ENCODE measurements at places on chromosomes 5 and 9.

GRCh38 chr5:103409013-103409670, 150.6 kb downstream of the MACIR start:
- DNase-seq, result no peak

- DNase-seq, result no peak
These were observed 51.1 kb downstream of the ELL2 start for GRCh38 chr5:95910521-95910920.

- DNase-seq, result no peak
These were observed 56.9 kb downstream of the RUSC2 start for GRCh38 chr9:35546853-35547252.

GRCh38 chr9:20649381-20649780, 27.1 kb upstream of the MLLT3 start:
- DNase-seq, result no peak

DNA sequence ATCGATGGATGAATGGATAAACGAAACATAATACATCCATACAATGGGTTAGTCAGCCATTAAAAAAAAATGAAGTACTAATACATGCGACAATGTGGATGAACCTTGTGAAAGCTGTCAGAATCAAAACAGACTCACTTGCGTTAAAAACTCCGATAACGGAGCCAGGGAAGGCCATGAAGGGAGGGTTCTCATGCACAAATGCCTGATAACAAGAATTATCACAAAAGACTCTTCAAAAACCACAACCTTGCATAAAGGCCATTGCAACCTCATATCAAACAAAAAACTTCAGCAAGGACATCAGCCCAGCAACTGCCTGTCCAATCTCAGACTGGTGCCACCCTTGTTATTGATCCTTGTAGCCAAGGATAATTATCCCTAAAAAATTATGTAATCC, 13.7 kb downstream of the ERMP1 start:
- no peak for DNase-seq

Measured in GM04503 (cell line).